Globus pallidus (tissue), 1 donor: ENCODE measurements at places on chromosomes 5 and 9.

- DNase-seq = no peak
Observed at GRCh38 chr9:117887383-117887782, 183.2 kb downstream of the TLR4 start.

- no peak for DNase-seq
Observed at GRCh38 chr5:30405821-30406220, 787.7 kb upstream of the CDH6 start.

DNA sequence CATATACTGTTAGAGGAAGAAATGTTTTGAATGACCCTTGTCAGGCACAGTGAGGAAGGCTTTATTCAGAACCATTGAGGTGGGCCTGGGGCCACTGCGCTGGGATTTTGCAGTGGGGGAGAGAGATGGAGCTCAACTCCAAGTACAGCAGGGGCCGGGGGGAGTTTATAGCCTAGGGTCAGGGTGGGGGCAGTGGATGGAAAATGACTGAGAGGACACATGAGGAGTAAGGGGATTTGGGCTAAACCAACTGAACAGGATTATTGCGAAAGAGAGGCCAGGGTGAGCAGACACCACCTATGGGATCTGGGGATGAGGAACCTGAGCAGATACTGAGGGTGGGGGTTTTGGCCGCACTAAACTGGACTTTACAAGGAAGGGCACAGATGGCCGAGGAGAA is 6.3 kb downstream of the CEP72 start:
- DNase-seq = no peak

- no peak for DNase-seq
Observed at GRCh38 chr9:33765411-33765810, 29.9 kb upstream of the PRSS3 start.

DNA sequence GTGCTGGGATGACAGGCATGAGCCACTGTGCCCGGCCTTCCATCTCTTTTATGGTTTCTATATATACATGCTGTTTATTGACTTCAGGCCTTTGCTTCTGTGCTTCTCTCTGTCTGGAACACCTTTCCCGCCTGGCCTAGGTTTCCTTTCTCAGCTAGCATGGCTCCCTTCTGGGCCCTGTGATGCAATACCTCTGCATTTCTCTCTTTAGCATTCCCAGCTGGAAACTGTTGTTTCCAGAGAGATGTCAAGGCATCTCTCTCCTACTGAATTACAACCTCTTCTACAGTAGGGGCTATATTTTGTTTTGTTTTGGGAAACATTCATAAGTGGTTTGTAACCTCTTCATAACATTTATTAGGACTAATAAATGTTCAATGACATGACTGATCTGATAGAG is 57.1 kb downstream of the RPS23 start:
- no peak for DNase-seq

GRCh38 chr9:14159440-14160216 is 154.3 kb downstream of the NFIB start:
- DNase-seq = no peak

DNA sequence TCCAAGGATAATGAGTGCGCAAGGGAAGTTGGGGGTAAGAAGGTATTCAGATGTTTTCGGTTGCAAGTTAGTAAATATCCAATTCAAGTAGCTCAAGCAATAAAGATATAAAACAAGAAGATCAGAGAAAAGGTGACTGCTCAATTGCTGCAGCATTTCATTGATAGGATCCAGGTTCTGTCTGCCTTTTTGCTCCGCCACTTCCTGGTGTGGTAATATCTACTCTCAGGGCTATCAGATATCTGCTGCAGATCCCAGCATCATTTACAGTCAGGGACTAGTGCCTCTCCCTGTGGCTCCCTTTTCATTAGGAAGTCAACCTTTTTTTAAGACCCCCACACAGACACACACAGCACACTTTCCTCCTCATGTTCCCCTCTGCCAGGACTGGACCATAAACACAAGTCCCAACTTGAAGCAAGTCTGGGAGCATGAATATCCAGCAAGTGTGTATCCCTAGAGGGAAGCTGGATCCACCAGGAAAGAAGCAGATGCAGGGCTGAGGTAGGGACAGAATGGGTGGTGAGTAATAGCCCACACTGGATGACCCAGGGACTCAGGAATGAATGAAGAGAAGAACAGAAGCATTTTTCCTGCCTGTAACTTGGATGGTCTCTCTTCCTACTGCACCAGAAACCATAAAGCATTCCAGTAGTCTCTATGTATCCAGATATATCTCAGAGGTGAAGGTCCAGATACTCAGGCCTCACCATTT is 53.7 kb downstream of the ZNF622 start:
- DNase-seq = no peak

DNA sequence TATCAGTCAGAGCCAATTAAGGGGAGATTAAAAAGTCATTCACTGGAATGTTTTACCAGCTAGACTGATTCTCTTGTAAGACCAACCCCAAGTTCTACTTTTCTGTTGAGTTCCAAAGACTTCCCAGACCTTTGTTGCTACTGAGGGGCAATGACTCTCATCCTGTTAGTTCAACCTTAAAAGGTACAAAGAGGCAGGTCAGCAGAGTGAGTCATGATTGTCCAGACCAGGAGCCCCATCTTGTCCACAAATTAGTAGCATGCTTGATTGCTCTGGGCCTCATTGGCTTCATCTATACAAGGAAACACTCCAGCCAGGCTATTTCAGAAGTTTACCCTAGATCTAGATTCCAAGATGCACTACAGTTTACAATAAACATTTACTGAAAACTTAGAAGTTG is 79.9 kb upstream of the IL7R start:
- DNase-seq = no peak

GRCh38 chr5:50440651-50441492 is at the start of gene EMB:
TSS of gene EMB (minus strand) at chr5:50441288. CDS start at chr5:50441151, 137 bp downstream.
- DNase-seq = peak; percentile 8

GRCh38 chr9:100269656-100270055 is 83.1 kb downstream of the TEX10 start:
- no peak for DNase-seq

- no peak for DNase-seq
Observed at GRCh38 chr5:150020249-150020648, 19.7 kb downstream of the HMGXB3 start.

DNA sequence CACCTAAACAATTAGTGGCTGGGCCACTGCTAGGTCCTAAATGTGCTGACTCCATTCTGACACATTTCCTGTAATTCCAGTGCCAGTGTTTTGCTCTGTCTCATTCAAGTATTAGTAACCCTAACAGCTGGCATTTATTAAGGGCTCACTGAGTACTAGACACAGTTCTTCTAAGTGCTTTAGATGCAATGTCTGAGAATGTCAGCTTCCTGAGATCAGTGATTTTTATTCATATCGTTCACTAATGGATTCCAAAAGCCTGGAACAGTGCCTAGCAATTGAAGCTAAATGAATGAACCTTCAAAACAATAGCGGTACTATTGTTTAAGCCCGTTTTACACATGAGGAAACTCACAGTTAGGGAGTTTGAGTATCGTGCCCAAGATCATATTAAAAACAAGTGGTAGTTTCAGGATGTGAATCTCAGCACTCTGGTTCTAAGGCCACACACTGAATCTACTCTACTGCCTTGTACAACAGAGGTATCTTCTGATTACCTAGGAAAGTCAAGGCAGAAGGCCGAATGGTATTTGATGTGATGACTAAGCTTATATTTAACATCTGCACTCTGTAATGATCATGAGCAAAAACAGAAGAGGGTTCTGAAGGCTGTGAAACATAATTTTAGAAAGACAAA is 304.0 kb downstream of the PJA2 start:
- peak; percentile 4 for DNase-seq

- DNase-seq = no peak
Observed at GRCh38 chr9:122029898-122030297, 63.2 kb downstream of the TTLL11 start.

GRCh38 chr5:137372773-137373160 is 126.4 kb downstream of the SPOCK1 start:
- DNase-seq = no peak

DNA sequence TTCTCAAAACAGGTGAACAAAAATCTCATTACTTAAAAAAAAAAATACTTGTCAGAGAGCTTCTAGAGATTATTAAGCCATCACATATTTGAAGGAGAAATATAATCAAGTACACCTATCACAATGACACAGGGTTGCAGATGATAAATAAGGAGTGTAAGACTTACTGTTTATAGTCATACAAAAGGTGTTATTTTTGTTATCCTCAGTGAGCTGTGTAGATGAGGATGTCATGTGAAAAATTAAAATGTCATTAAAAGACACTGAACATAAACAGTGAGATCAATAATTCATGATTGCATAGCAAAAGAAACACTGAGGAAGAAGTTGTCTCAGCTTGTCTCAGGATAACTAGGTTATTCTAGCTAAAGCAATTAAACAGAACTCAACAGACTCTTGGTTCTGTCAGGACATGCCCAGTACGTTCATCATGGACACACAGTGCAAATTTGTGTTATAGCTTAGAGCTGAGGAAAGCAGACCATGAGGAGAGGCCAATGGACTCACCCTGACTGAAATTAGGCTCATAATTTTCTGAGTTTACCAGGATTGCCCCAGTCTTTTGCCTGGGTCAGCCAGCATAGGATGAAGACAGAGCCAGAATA is 1162.6 kb upstream of the C9orf72 start:
- DNase-seq = no peak

DNA sequence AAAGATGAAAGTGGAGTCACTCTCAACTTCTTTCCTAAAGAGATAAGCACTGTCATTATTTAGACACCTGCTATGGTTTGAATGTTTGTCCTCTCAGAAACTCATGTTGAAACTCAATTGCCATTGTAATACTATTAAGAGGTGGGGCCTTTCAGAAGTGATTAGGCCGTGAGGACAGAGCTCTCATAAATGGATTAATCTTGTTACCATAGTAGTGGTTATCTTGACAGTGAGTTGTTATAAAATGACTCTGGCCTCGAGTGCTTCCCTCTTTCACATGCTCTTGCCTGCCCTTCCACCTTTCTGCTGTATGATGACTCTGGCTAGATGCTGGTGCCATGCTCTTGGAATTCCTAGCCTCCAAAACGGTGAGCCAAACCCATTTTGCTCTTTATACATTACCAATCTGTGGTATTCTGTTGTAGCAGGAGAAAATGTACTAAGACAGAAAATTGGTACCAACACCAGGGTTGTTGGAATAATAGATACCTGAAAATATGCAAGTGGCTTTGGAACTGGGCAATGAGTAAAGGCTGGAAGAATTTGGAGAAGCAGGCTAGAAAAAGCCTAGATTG is 38.0 kb downstream of the GDA start:
- DNase-seq = no peak

GRCh38 chr9:79408200-79408599 is 163.6 kb upstream of the TLE4 start:
- no peak for DNase-seq
